ENCODE measurements at places on chromosomes 5 and 9. TPM values are rescaled to one million over a fixed set of nuclear protein-coding genes. Genes with fewer than 3 reads are reported as not detected.

The LCN15 gene
- 0.77 TPM for total RNA-seq

DNA sequence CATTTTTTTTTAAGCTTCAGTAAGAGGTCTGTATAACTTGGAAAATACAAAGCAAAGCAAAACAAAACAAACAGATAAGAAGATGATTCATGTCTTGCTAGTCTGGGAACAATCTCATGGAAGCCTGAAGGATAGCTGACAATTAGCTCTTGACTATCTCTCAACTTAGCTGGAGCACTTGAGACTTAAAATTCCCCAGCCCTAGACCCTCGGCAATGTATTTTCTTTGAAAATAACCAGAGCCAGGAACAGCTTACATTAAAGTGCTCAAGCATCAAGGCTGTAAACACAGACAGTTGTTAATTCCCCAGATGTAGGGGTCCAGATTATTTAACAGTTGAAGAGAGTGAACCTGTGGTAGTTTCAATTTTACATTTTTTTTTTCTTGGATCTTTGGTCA, 82.9 kb downstream of the TMEM252 start:
- peak; percentile 67 for DNase-seq

GRCh38 chr5:146290318-146290717, 48.3 kb upstream of the POU4F3 start:
- DNase-seq = no peak

The KIF12 gene
- 1.1 TPM for total RNA-seq

DNA sequence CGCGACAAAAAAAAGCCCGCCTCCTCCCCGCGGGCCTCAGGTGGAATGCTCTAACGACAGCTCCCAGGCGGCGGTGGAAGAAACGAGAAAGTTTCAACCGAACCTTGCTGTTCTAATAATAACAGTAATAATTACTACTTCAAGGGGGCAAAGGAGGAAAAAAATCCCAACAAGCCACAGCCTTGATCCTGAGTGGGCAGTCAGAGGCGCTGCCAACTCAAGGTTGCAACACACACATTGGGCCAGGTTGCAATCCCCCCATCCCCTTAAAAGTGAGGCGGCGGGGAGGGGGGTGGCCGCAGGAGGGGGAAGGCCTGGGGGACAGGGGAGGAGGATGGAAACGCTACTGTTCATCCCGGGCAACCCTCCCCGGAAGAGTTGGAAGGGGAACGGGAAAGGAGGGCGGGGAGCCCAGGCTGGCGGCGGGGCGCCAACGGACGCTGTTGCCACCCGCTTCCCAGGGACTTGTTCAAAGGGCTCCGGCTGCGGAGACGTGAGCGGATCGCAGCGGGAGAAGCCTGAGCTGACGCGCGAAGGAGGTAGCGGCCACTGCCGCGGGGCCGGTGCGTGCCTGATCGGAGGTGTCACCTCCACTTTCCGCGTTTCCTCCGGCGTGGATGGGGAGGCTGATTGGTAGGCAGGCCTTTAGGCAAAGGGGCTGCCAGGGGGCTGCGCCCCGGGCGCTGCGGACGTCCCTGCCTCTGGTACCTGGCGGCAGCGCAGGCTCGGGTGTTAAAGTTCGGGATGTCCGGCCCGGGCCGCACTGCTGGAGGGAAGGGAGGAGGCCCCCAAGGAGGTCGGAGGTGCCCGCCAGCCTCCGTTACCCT, 647 bp downstream of the SMARCA2 start:
- DNase-seq = peak; percentile 47

The GAS1 gene
- total RNA-seq = 18.2 TPM

GRCh38 chr9:128243215-128244018, 32.4 kb downstream of the GOLGA2 start:
- DNase-seq = peak; percentile 39

- no peak for DNase-seq
Observed at GRCh38 chr5:131644822-131645221, 9.8 kb upstream of the RAPGEF6 start.

- DNase-seq = no peak
Observed at GRCh38 chr5:132261881-132262845, 4.7 kb downstream of the PDLIM4 start.

The FBP2 gene
- not detected for total RNA-seq

The SPIN1 gene
- total RNA-seq = 67.5 TPM

DNA sequence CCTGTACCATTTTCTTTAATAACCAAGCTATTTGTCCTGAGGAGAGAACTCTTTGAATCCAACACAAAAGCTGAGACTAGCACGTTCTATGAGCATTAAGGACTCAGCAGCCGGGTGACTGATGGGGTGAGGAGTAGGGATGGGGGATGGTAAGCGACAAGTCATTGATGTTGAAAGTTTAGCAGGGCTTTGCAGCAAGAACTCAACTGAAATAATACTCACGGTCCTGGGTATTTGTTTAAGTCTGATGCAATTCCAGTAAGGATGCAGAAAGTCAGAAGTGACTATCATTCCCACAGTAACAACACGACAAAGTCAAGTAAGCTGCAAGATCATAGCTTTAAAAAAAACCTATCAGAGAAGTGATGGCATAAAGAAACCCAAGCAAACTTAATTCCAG, 131.1 kb downstream of the ACTL7B start:
- peak; percentile 18 for DNase-seq

DNA sequence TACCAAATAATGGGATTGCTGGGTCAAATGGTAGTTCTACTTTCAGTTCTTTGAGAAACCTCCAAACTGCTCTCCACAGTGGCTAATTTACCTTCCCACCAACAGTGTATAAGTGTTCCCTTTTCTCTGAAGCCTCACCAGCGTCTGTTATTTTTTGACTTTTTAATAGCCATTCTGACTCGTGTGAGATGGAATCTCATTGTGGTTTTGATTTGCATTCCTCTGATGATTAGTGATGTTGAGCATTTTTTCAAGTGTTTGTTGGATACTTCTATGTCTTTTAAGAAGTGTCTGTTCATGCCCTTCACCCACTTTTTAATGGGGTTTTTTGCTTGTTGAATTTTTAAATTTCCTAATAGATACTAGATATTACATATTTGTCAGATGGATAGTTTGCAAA, 28.4 kb upstream of the SUSD1 start:
- peak; percentile 58 for DNase-seq

DNA sequence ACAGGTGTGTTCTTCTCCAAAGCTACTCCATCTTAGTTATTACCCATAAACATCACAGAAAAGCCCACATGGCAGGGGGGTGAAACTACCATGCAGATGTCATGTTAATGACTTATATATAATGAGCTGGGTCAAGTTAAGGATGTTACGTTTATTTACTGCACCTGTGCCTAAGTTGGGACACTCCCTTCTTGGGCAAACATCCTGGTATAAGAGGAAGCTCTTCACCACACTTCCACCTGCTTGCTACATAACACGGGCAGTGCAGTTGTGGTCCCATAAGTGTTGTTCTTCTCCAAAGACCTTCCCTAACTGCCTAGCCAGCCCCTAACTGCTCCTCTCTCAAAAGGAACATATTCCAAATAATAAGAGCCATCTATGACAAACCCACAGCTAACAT, 9.3 kb upstream of the ZCCHC9 start:
- no peak for DNase-seq

DNA sequence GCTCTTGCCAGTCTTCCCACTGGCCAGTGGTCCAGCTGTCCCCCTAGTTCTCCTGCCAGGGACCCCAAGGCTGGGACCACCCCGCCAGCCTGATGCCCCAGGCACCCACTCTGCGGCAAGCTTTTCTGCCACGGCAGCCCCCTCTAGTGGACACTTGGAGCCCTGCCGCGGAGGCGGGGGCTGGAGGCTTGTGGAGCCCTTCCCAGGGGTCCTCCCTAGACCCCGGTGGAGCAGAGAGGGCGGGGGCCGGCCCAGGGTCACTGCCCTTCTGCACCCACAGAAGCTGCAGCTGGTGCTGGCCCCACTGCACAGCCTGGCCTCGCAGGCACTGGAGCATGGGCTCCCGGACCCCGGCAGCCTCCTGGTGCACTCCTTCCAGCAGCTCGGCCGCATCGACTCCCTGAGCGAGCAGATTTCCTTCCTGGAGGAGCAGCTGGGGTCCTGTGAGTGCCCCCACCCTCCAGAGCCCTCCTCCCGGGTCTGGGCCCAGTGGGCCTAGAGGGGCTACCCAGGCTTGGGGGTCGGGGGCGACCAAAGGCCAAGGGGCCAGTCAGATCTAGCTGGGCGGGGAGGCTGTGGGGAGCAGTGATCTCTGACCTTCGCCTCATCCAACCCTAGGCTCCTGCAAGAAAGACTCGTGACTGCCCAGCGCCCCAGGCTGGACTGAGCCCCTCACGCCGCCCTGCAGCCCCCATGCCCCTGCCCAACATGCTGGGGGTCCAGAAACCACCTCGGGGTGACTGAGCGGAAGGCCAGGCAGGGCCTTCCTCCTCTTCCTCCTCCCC, 9.1 kb downstream of the EGFL7 start:
- peak; percentile 66 for DNase-seq

- DNase-seq = peak; percentile 25
Observed at GRCh38 chr9:122816163-122816867, 12.1 kb downstream of the PDCL start.

DNA sequence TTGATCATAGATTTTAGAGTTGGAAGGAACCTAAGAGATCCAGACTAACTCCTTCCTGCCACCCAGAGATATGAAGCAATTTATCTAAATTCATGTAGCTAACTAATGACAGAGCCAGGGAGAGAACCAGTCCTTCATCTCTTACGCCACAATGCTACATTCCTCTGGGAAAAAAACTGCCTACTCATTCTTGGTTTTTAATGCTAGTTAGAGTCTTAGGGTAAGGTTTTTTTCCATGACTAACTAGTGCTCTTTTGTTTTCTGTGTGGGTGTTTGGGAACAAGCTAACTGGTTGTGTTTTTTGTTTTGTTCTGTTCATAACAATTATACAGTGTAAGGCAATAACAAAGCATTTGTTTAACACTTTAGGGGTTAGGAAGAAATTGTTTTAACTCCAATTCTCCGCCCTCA, 52.4 kb downstream of the SLC44A1 start:
- DNase-seq = peak; percentile 97

GRCh38 chr9:5876711-5877110, 14.0 kb upstream of the MLANA start:
- no peak for DNase-seq

GRCh38 chr9:130995086-130996011, 13.6 kb upstream of the LAMC3 start:
- peak; percentile 69 for DNase-seq
